ENCODE measurements at places on chromosomes 1 and 21.

DNA sequence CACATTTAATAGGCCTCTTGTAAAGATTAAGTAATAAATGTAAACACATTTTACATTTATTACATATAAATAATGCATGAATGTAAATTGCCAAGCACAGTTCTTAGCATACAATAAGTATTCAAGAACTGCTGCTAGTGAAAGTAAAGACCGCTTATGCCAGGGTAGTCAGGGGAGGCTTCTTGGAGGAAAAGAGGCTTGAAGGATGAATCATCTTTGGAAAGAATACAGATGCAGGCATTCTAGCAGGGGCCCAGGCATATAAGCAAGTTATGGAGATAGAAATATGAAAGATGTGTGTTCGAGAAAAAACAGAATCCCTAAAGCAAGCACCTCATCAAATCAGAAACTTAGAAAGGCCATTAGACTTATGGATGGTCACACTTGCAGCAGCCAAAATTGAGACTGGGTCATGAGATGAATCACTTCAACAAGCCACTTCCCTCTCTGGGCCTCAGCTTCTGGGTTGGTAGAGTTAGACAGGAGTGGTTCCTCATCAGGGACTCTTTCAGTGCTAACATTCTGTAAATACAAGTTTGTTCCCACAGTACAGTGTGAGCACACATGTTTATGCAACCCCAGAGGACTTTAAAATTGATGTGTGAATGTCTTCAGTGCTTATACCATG lies 79.8 kb upstream of the ROR1 start:
- no peak for DNase-seq

DNA sequence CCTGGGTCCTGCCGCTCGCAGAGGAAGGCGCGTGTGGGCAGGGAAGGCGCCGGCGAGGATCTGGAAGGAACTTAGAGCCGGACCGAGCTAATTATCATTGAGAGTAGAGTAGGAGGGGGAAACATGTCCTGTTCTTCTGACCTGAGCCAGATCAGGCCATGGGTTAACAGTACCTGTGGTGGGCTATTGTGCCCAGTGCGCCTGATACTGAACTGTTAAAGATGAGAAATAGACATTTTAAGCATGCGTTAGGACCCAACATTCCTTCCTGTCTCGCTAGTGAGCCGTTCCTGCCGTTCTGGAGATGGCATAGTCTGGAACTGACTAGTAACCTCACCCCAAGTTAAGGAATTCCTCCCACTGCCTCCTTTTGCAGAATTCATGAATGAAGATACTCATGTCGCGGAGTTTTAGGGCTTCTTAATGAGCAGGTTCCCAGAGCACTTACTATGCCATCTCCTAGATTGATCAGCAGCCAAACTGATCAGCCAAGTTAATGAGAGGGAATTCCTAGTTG lies 870 bp downstream of the STRIP1 start:
- no peak for DNase-seq

DNA sequence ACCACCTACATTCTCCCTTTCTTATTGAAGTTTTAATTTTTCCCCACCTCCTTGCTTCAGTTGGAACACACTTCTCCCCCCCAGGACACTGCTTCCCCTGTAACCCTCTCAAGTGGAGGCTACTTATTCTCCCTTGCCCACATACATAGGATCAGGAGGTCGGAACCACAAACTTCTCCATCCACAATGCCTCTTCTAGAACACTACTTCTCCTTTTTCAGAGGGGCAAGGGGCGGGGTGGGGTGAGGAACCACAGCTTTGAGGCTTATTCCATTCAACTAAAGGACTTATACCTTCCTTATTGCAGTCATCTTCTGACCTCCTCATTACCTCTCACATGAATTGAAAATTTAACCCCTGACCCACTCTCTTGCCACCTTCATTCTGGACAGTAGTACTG lies 81.3 kb downstream of the NEK7 start:
- no peak for DNase-seq

DNA sequence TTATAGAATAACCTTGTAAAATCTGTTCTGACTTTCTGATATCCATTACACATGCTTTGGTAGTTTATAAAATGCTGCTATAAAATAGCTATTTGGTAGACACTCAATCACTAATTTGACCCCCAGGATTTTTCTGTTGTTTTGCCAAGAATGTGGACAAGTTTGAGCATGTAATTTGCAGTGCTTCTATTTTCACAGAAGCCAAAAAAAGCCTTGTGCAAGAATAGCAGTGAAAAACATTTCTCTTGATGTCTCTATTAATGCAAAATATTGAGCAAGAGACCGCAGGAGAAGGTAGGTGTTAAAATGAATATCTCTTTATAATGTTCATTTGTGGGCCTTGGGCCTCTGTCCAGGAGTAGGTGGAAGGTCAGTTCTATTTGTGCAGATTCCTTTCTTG lies 22.5 kb downstream of the MAP3K7CL start:
- no peak for DNase-seq

DNA sequence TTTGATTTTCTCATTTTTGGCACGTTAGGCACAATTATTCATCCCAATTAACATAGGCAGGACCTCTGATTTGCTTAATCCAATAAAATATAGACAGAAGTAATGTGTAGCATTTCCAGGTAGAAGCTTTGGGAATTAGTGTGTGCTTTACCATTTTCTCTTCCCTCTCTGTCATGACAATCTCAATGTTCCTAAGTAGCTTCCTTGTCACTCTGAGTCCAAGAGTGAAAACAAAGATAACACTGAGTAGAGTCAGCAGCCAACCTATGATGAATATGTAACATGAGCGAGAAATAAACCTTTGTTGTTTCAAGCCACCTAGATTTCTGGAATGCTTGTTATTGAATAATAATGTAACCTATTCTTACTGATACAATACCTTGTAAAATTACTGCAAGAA lies 283.8 kb downstream of the OMA1 start:
- no peak for DNase-seq

DNA sequence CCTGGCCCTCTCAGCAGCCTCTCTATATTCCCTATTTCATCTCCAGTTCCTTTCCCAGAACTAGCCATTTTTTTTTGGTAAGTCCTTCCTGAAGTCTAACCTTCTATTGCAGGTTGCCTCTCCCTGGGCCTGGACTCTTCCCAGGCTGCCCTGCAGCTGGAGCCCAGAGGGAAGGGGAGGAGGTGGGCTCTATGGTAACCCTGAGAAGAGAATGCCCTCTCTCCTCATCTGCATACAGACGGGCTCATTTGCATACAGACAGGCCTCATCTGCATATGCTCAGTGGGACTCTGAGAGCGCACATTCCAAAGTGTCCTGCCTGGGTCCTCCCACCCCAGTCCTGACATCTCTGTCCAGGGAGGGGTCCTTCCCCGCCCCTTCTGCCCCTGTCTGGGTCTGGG lies 32.7 kb downstream of the RHBG start:
- no peak for DNase-seq

- no peak for DNase-seq
Measured at GRCh38 chr1:180899262-180899661, 13.4 kb upstream of the KIAA1614 start.

GRCh38 chr1:236000781-236001180 lies 64.1 kb downstream of the NID1 start:
- no peak for DNase-seq

DNA sequence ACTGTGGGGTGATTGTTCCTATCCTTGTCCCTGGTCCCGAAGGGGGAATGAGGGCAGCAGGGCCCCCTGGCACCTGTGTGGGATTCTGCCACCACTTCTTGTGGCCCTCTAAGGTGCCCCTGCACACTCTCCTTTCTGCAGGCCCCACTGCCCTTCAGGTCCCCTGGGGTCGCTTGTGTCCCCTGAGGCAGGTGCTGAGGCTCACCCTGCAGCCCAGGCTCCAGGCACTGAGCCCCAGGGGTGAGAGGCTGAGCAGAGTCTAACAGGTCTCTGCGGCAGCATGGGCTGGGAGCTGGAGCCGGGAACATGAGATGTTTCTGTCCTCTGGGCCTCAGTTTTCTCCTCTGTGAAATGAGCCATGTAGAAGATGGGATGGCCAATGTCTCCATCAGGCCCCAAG lies 211.0 kb upstream of the VAMP3 start:
- no peak for DNase-seq

DNA sequence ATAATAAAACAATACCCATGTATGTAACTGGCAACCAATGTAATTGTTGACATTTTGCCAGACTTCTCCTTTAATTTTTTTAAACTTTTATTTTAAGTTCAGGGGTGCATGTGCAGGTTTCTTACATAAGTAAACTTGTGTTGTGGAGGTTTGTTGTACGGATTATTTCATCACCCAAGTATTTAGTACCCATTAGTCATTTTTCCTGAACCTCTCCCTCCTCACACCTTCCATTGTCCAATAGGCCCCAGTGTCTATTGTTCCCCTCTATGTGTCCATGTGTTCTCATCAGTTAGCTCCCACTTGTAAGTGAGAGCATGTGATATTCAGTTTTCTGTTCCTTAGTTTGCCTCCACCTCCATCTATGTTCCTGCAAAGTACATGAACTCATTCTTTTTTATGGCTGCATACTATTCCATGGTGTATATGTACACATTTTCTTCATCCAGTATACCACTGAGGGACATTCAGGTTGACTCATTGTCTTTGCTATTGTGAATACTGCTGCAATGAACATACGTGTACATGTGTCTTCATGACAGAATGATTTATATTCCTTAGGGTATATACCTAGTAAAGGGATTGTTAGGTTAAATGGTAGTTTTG lies 6.7 kb downstream of the DEPDC1 start:
- no peak for DNase-seq

DNA sequence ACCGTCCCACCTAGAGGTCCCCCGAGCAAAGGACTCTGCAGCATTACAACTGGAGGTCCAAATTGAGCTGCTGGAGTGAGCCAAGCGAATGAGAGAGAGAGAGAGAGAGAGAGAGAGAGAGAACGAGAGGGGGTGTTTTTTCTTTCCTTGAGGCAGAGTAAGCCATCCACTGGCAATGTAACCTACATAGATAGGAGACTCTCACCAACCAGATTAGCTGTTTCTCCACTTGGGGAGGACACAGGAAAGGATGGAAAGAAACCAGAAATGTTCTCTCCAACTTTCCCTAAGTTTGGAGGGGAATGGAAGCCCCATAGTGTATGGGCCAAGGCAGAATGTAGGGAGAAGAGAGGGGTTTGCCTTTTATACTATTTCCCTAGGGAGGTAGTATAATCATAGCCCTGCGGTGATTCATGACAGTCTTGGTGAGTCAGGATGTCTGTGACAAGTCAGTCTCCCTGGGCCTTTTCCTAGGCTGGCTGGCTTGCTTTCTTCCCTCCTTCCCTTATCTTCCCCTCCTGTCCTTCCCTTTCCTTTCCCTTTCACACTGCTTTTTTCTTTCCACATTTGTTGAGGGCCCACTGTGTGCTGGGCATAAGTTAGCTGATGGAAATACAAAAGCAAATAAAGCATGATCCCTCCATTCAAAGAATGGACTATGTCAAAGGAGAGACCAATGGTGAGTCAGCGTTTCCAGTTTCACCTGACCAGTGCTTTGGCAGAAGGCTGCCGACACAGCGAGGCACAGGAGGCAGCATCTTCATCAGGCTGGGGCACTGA lies 7.1 kb downstream of the FNDC7 start:
- DNase-seq, result no peak

DNA sequence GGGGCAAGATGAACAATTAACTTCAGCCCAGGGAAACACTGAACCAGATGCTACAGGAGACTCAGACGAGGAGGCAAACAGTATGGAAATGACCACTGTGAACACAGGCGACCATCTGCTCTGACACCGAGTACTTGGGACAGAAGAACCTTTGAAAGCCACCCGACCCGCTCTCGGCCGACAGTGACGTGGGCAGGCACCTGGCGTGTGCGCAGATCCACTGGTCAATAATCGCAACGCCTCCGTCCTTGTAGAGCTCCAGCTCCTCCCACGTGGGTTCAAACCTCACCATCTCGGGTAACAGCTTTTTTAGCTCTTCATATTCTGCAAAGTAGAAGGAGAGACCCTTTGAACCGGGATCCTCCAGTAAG lies 20.3 kb downstream of the POFUT2 start:
- no peak for DNase-seq

GRCh38 chr1:196531737-196532524 lies 76.3 kb downstream of the KCNT2 start:
- DNase-seq, result no peak

DNA sequence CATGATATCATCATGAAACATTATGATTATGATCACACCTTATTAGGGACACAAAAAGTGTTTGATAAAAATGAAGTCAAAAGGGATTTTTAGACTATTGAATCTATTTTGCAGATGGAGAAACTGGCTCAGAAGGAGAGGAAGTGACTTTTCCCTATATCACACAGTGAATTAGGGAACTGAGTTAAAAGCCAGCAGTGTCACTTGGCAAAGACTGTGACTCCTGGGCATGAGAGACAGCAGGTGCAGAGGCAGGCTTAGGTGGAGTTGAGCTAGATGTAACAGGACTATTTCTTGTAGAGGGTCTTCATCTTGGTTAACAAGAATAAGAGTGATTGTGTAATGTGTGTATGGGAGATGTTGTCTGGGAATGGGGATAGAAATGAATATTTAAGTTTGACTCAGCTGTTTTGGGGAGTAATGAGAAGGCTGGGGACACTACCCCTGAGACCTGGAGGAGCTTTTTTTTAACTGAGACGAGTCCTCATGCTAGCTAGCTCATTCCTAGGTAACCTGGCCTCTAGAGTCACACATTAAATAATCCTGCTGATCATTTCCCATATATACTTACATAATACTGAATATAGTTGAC lies 1.0 kb upstream of the CD84 start:
- DNase-seq, result no peak

GRCh38 chr1:116671912-116672311 lies 4.4 kb upstream of the IGSF3 start:
- no peak for DNase-seq

GRCh38 chr1:197778366-197778945 lies 3.2 kb upstream of the DENND1B start:
- DNase-seq, result no peak

DNA sequence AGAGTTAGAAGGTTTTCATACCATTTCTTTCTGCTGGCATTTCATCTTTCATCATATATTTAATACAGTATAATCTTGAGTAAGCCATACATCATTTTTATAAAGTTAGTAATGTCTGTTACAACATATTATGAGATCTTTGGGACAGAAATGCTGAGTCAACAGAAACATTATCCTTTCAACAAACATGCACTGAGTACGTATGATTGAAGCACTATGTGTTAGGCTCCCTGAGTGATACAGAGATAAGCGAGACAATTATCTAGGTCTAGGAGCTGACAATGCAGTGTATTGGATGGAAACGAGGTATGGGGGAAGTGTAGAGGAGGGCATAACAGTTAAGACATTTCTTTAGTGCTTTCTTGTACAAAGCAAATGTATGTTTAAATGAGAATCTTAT lies 19.7 kb upstream of the GPR52 start:
- no peak for DNase-seq

DNA sequence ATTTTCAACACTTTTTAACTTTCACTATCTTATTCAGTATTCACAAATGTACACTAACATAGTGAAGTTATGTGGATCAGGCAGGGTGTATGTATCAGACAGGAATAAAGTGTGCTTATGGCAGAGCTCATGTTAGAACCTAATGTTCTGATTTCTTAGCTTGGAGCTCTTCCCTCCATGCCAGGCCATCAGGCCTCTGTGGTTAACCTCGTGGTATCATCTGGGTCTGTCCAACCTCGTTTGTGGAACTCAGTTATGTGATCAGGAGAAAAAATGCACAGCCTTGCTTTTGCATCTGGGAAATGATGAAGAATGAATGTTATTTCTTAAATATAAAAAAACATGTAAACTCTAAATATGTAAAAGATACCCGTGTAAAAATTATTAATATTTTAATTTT lies 86.9 kb downstream of the MPZL1 start:
- peak; percentile 11 for DNase-seq

All from hypothalamus (tissue), 51 donors.